ENCODE measurements at places on chromosomes 2 and 18. TPM values are rescaled to one million over a fixed set of nuclear protein-coding genes. Genes with fewer than 3 reads are reported as not detected.

The SLC8A1 gene
- 4.6 TPM for total RNA-seq

The CHRNA1 gene
- total RNA-seq = 0.09 TPM

The MOGAT1 gene
- not detected for total RNA-seq

The POTEI gene
- total RNA-seq = 0.09 TPM

The RABL2A gene
- 7.3 TPM for total RNA-seq

The GCG gene
- total RNA-seq = not detected

The ALMS1 gene
- 8.9 TPM for total RNA-seq

The MC4R gene
- total RNA-seq = not detected

The OSR1 gene
- not detected for total RNA-seq

The AKAIN1 gene
- total RNA-seq = not detected

The NEU2 gene
- not detected for total RNA-seq

The MC2R gene
- total RNA-seq = not detected

The C18orf54 gene
- 4.7 TPM for total RNA-seq

The GALNT5 gene
- 6.4 TPM for total RNA-seq

The LHCGR gene
- total RNA-seq = not detected

The GALNT13 gene
- 0.36 TPM for total RNA-seq

The C1QL2 gene
- total RNA-seq = not detected

The PUS10 gene
- 7.5 TPM for total RNA-seq

The CABYR gene
- total RNA-seq = 1.6 TPM

The CHCHD5 gene
- total RNA-seq = 7.1 TPM

The FAM110C gene
- not detected for total RNA-seq

The OLA1 gene
- total RNA-seq = 119 TPM

The CNGA3 gene
- not detected for total RNA-seq

The XPO1 gene
- total RNA-seq = 217 TPM

The WNT6 gene
- not detected for total RNA-seq

The PLGLB1 gene
- total RNA-seq = 0.18 TPM

The CHRNG gene
- total RNA-seq = not detected

The HPCAL1 gene
- 55.2 TPM for total RNA-seq

The C2orf80 gene
- total RNA-seq = not detected

The CD302 gene
- 6.2 TPM for total RNA-seq

The DSC2 gene
- total RNA-seq = under 0.01 TPM

The LONRF2 gene
- under 0.01 TPM for total RNA-seq

The POTEJ gene
- total RNA-seq = 0.09 TPM

The AMER3 gene
- not detected for total RNA-seq

The XIRP2 gene
- total RNA-seq = not detected

The CD207 gene
- total RNA-seq = under 0.01 TPM

The C2orf74 gene
- 20.2 TPM for total RNA-seq

The GYPC gene
- total RNA-seq = 5.8 TPM

The MROH2A gene
- not detected for total RNA-seq

The LYG2 gene
- total RNA-seq = not detected

The HOXD1 gene
- 1.8 TPM for total RNA-seq

The MGAT4A gene
- 25.5 TPM for total RNA-seq

The FOXI3 gene
- not detected for total RNA-seq

The PSTPIP2 gene
- total RNA-seq = 4.8 TPM
